Posterior vena cava (tissue), 2 donors: ENCODE measurements at places on chromosomes 7 and 10.

DNA sequence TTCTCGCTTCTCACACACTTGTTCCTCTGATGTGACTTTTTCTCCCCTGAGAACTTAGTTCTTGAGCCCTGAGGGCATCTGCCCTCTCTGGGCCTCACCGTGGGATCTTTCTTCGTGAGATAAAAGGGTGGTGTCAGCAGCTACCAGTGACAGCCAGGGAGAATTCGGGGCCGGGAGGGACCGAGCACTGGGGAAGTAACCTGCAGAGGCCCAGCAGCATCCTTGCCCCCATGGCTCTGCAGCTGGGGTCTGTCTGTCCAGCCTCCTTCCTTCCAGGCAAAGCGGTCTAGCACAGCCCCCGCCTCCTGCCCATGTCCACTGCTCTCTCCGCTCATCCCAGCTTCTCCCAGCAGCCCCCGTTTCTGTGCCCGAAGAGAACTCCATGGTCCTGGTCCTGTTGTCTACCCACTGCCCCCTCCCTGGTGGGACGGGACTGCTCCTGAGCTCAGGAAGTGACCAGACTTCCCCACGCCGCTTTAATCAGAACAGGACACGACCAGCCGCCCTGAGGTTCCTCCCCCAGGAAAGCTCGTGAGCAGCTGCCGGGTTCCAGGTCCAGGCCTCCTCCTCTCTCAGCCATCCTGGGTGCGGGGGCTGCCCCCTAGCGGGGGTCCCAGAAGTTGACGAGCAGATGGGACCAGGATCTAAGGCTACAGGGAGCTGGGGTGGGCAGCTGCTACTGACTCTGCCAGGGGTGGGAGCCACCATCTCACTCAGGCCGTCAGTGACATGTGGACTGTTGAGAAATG is 187.5 kb downstream of the WDR37 start:
- no peak for DNase-seq

DNA sequence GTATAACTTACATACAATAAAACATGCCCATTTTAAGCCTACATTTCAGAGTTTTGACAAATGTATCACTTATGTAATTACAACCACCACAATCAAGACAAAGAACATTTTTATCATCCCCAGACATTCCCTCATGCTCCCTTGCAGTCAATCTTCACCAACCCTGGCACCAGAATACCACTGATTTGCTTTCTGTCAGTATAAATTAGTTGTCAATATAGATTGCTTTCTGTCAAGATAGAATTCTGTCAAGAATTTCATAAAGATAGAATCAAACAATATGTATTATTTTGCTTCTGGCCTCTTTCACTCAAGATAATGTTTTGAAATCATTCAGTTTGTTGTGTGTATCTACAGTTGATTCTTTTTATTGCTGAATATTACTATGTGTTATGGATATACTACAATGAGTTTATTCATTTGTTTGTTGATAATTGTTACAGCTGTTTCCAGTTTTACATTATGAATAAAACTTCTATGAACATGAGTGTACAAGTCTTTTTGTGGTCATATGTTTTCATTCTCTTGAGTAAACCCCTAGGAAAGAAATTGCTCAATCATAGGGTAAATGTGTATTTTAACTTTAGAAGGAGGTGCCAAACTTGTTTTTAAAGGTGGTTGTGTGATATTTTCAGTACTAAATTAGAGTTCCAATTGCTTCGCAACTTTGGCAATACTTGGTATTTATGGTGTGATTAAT is 56.9 kb downstream of the IFIT5 start:
- DNase-seq: no peak

GRCh38 chr7:66739953-66740301 is 606 bp upstream of the RABGEF1 start:
- DNase-seq: no peak

DNA sequence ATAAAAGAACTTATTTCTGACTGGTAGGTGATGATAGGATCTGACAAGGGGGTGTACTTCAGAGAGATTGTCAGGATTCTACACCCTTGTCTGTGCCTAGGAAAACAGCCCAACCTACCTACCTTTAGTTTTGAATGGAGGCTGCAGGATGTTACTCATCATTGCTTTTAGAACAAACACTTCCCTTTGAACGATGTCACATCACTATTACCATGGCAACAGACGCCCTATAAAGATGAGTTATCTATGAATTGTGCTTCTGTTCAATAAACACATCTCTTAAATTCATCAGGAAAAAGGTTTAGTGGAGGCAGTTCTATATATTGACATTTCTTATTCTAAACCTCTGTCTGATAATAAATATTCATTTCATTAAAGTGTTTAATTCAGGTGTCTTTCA is 362.4 kb downstream of the CNTNAP2 start:
- no peak for DNase-seq

DNA sequence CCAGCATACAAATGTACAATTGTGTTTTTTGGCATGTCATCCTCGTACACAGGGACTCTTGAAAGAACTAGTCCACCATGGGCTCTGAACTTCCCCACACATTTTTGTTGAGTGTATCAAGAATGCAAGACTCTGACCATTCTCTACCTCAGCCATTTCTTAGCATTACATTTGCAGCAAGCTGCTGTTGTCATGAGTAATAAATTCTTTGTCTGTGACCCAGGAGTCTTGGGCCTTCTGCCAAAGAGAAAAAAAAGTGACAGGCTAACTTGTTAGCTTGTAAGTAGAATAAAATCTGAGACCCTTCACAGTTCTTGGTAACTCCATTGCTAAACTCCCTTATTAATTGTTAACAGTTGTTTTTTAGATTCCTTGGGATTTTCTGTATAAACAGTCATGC is 542.3 kb upstream of the MBL2 start:
- DNase-seq: no peak

- no peak for DNase-seq
Observed at GRCh38 chr7:123916240-123916724, 8.8 kb upstream of the SPAM1 start.

DNA sequence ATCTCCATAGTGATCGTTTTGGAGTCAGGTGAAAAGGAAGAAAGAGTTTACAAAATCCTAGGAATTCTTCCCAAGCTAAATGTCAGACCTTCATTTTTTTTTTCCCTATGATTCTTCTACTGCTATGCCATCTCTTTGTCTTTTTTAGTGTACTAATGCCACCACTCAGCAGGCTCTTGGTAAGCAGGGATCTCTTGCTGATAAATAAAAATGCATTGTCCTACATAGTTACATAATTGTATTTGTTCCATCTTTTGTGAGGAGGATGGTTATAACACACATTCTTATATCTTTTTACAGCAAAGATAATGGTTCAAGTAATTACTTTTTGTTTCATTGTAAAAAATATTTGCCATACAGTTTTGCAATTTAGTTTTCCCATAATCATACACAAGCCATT is 36.8 kb upstream of the AFAP1L2 start:
- DNase-seq: no peak

DNA sequence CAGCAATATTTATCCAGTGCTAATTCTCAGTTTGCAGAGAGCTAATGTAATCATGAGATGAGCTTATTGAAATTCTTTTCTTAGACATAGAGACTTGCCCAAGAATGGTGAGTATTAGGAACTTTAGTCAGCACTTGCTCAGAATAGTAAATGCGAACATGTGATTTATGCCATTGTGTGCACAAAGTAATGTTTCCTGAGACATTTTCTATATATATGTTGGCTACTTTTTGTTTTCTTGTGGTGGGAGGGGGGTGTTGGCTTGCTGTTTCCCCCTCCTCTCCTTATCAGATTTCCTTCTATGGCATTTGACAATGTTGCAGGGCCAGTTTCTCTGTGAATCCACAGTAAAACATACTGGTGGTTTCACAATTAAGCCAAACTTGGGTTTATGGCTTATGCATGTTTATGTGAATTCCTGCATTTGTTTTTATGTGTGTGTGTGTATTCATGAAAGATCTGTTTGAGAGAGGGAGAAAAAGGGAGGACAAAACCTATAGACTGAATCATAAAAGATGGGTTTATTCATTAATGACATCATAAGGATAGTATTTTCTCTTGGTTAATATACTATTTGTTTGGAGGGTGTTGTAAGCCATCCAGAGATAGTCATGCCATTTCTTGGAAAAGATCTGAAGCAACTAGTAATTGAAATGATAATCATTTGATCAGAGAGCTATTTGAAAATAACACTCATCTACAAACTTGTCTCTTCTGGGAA is 36.3 kb downstream of the ARID5B start:
- no peak for DNase-seq

GRCh38 chr10:79093658-79094411 is 25.1 kb downstream of the ZMIZ1 start:
- peak; percentile 90 for DNase-seq

DNA sequence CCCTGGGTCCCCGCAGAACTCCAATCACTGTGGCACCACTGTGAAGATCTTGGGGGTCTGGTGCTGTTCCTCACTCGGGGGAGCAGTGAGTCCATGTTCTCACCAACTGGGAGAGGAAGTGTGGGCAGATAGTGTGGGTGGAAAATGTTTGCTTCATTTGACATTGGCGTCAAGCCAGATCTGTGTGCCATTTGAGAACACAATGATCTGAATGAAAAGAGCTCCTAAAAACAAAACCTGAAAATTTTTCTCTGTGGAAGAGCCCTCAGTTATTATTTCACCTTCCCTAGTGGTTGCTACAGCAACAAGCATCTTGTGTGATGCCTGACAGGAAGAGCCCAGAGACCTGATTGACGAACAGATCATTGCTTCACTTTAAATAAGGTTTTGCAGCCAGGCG is 125.6 kb downstream of the VIPR2 start:
- peak; percentile 29 for DNase-seq
